Stimulated activated CD4-positive, alpha-beta T cell treated with anti-CD3 and anti-CD28 coated beads, Interleukin-15, amount 100 ng/mL, for 1 hour (primary cell): ENCODE measurements at places on chromosomes 2 and 18.

GRCh38 chr2:225040856-225041206 lies 1.4 kb downstream of the DOCK10 start:
- no peak for DNase-seq

DNA sequence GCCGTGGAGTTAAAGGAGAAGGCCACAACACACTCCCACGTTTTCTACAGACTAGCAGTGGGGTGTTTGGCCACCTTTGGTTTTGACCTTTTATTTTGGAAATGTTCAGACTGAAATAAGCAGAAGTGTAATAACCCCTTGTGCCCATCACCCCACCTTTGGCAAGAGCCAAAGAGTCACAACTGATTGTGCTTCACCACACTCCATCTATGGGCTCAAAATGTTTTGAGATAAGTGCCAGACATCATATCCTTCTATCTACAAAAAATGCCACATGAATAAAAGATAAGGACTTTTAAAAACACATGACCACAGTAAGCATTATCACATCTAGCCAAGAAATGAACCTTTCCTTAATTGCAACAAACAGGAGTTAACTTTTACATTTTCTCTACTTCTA lies 9.9 kb upstream of the GPR35 start:
- no peak for DNase-seq

DNA sequence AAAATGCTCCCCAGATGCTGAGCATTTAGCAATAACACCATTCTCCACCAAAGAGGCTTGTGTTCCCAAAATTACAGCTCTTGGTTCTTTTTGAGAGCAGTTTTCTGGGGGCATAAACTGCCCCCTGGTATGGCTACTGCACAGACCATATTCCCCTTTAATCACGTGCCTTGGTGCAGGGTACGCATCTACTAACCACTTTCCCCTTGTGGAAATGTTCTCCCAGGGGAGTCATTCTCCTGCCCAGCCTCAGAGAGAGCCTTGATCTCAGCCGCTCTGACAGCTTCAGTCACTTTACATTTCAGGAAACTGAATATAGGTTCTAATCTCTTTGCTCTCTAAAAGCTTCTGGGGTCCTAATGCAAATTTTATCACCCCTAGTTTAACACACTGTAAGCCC lies 44.7 kb upstream of the EML6 start:
- no peak for DNase-seq

DNA sequence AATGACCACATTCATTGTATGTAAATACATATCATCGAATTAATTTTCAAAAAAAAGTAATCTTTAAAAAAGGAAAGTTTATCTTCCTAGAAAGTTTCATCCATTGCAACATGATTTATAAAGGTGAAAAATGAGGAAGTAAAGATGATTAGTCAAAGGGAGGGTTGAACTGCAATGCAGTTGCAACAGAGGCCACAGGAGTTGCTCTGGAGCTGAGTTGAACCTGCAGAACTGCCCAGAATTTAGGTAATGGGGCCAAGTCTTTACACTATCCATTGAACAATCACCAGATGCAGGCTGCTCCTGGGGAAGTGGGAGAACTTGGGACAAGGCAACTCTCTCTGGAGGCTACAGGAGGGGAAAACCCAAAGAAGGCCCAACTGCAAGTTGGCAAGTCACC lies 390.7 kb downstream of the METTL4 start:
- no peak for DNase-seq

DNA sequence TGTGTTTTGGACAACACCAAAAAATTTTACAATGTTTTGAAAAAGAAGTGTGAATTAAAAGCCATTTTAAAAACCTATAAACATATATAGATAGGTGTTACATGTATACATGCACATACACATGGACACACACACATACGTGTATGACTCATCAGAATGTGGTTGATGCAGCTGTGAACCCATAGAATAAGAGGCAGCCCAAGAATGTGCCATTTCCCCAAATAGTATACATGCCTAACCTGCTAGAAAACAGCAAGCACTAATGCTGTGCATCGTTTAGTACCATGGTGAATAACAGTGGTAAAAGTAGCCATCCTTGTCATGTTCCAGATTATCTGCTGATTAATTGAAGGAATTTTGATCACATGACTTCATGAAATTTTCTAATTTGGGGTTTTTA lies 149.0 kb downstream of the DSEL start:
- no peak for DNase-seq

GRCh38 chr2:168178520-168179324 lies 68.7 kb downstream of the STK39 start:
- no peak for DNase-seq

- no peak for DNase-seq
Measured at GRCh38 chr2:227862227-227862740, 9.1 kb upstream of the DAW1 start.

- DNase-seq: no peak
Measured at GRCh38 chr18:8116341-8117005, 492.8 kb upstream of the RAB12 start.

DNA sequence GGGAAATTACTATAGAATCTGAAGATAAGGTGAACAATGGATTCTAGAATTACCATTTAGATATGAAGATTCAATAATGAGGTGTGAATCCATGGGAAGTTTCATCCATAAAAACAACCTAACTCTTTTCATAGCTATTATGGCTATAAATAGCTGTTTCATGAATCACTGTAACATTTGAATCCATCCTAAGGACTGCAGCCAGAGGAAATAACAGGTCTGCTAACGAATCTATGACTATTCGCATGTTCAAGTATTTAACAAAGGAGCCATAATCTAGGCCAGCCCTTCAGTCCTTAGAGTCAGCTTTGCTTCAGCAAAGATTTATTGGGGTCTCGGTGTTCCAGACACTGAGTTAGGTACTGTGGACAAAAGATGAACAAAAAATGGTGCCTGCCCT lies 87.1 kb downstream of the MYOM1 start:
- no peak for DNase-seq

GRCh38 chr2:171878481-171878993 lies 15.5 kb downstream of the SLC25A12 start:
- DNase-seq: no peak

- no peak for DNase-seq
Measured at GRCh38 chr18:59833785-59834184, 66.0 kb upstream of the PMAIP1 start.

DNA sequence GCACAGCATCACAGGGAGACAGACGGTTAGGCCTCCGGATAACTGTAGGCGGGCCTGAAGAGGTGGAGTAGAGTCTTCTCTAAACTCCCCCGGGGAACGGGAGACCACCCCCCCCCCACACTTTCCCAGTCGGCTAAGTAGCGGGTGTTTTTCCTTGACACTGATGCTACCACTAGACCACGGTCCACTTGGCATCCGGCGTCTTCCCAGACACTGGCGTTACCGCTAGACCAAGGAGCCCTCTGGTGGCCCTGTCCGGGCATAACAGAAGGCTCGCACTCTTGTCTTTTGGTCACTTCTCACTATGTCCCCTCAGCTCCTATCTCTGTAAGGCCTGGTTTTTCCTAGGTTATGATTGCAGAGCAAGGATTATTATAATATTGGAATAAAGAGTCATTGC lies 25.7 kb upstream of the NCL start:
- no peak for DNase-seq

DNA sequence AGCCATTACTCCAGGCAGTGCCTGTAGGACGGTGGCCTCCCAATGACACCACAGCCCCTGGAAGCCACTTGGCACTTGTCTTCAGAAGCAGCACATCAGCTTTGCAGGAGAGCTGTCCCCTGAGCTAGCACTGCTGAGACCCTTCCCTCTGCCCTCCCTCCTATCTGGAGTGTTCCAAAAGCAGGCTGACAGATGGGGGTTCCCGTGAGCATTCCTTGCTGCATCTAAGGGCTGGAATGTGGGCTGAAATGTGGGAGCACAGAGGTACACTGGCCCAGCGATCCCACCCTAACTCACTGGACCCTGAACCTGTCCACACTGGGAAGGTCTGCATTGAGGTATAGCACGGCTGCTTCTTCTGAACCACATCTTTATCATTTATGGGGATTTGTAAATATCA lies 230.1 kb downstream of the ANAPC1 start:
- DNase-seq: no peak

- no peak for DNase-seq
Measured at GRCh38 chr18:70450426-70451253, 161.8 kb downstream of the SOCS6 start.

DNA sequence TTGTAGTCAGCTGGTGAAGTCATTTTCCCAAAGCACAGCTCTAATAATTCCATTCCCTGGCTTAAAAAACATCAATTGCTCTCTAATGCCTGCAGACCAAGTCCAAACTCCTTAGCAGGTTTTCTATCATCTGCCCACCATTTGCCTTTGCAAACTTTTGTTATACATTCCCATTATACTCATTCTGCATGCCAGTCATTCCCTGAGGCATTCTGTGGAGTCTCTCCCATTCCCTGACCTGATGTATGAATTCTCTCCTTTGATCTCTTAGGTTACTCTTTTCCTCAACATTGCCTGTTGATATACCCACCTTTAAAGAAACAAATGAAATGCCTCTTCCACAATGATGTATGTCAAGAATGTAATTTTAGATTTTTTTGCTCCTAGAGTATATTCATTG lies 852.0 kb upstream of the FSHR start:
- no peak for DNase-seq

- DNase-seq: no peak
Measured at GRCh38 chr2:129796225-129796624, 183.2 kb upstream of the RAB6C start.

- no peak for DNase-seq
Measured at GRCh38 chr2:234494361-234495250, 2.3 kb downstream of the ARL4C start.

- no peak for DNase-seq
Measured at GRCh38 chr2:70964133-70964532, 14.3 kb upstream of the ANKRD53 start.

- DNase-seq: peak; percentile 16
Measured at GRCh38 chr18:58321986-58322385, 278.0 kb downstream of the NEDD4L start.

GRCh38 chr2:120228503-120228902 lies 5.3 kb upstream of the TMEM185B start:
- no peak for DNase-seq

DNA sequence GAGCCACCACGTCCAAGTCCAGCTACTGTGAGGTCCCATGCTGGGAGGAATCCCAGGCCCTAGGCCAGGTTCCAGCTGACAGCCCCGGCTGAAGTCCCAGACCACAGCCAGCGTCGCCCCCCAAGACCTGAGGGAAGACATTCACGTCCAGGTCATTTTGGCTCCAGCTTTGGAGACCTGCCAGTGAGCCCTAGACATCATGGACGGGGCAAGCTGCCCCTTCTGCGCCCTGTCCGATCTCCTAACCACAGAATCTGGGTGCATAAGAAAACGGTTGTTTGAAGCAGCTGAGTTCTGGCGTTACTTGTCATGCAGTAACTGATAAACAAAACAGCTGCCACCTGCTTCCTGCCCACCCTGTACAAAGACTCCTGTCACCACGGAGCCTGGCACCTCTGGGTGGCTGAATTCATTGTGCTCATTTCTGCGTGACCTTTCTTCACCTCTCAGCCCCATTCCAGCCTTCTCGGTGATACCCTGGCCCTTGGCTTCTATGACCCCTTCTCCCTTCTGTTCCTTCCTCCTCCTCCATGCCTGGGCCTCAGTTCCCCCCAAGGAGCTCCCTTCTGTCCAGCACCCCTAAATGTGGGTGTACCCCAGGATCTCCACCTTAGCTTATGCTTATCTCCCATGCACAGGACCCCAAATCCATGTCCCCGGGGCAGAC lies 72.6 kb upstream of the SMAD7 start:
- no peak for DNase-seq

GRCh38 chr18:73118121-73118816 lies 250.5 kb upstream of the NETO1 start:
- no peak for DNase-seq

DNA sequence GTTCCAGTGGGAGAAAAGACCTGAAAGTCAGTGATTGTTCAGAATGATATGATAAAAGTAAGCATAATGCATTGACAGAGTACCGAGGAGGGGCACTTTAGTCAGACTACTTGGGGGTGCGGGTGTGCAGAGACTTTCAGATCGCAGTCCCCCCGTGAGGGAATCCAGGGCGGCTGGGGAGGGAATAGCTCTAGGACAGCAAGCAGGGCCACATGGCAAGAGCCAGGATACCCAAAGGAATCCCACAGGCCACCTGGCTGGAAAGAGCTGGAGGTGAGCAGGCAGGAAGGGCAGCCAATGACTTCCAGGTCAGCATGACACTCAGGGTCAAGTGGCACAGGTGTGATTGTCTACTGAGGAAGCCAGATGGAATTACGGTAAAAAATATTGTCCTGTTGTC lies 157.5 kb downstream of the CYP26B1 start:
- no peak for DNase-seq

DNA sequence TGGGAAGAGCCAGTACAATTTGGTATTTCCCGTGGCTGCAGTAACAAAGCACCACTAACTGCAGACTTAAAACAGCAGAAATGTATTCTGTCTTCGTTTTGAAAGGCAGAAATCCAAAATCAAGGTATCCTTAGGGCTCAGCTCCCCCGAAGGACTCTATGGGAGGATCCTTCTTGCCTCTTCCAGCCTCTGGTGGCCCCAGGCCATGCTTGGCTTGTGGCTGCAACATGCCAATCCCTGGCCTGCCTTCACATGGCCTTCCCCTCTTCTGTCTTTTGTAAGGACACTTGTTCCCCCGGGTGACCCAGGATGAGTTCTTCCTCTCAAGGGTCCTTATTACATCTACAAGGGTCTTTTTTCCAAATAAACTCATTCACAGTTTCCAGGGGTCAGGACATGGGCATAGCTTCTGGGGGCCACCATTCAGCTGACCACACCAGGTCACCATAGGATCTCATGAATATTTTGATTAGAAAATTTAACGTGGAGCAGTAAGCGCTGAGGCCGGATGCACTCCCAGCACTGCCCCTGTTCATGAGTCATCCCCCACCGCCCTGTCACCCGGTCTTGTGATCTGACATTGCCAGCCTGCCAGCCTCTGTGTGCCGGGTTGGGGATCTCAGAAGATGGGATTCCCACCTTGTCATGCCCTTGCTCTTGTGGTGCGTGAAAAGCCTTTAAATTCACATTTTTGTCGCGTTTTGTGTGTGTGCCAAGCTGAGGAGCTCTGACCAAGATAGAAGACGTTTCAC lies 61.2 kb upstream of the B3GNT7 start:
- no peak for DNase-seq

- no peak for DNase-seq
Measured at GRCh38 chr18:2406544-2406943, 164.8 kb downstream of the METTL4 start.

GRCh38 chr2:127219171-127220070 lies 678 bp downstream of the CYP27C1 start:
- DNase-seq: no peak

DNA sequence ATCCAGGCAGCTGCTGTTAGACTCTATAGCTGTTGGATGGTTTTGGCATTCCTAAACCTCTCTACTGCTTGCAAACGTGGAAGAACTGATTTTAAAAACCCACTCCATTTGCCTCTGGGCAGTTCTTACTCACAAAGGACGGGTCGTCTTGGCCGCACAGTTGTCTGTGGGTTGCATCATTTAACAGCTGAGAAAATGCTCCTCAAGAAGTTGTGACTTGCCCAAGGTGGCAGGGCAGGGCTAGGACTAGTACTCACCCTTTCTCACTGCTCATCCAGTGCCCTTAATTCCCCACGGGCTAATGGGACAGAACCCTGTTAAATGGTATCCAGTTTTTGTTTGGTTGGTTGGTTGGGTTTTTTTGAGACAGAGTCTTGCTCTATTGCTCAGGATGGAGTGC lies 997 bp upstream of the DRC1 start:
- no peak for DNase-seq

GRCh38 chr18:49690312-49690711 lies 123.0 kb downstream of the ACAA2 start:
- no peak for DNase-seq
